ENCODE measurements at places on chromosomes 7 and 10.

DNA sequence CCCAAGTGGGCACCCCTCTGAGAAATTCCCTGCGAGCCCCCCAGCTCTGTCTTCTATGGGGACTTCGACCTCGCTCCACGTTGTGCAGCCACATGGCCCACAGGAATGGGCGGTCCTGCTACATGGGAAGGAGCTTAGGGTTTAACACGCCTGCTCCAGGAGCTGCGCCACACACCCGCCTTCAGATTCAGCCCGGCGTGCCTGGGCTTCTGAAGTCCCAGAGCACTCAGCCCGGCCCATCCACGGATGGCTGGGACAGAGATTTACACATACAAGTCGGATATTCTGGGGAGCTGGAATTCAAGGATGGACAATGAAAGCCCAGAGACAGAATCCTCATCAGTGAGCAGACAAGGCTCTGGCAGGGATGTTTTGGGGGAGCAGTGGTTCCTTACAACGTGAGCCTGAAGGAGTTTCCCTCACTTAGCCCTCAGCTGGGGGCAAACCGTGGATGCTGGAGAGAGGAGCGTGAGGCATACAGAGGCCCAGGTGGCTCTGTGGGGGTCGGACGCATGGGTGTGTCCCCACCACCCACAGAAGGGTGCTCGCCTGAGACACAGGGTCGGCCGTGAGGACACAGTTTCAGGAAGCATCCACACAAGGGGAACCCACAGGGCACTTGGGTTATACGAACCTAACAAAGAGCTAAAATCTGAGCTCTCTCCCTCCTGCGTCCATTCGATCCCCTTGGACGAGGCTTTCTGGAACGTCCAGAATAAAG is 372.9 kb downstream of the DNAJB6 start:
- H3K27me3 ChIP-seq, result no peaks in the 10 kb centered on the region
- H3K27ac ChIP-seq, result no peak overlapping the region
- DNase-seq, result no peak
- no peak overlapping the region for H3K4me3 ChIP-seq
- no peaks in the 10 kb centered on the region for H3K36me3 ChIP-seq

DNA sequence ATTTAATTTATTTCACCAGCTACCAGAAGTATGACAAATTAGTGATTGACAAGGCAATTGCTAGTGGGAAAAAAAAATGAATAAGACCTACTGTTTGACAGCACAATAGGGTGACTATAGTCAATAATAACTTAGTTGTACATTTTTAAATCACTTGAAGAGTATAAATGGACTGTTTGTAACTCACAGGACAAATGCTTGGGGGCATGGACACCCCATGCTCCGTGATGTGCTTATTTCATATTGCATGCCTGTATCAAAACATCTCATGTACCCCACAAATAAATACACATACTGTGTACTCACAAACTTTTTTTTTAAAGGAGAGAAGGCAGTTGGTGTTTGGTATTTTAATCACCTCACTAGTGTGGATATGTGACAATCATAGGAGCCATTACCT is 181.1 kb downstream of the CACNB2 start:
- H3K4me3 ChIP-seq, result no peak overlapping the region
- H3K36me3 ChIP-seq, result no peaks in the 10 kb centered on the region
- H3K4me1 ChIP-seq, result no peaks in the 10 kb centered on the region
- no peak for DNase-seq
- no peak overlapping the region for H3K27ac ChIP-seq

DNA sequence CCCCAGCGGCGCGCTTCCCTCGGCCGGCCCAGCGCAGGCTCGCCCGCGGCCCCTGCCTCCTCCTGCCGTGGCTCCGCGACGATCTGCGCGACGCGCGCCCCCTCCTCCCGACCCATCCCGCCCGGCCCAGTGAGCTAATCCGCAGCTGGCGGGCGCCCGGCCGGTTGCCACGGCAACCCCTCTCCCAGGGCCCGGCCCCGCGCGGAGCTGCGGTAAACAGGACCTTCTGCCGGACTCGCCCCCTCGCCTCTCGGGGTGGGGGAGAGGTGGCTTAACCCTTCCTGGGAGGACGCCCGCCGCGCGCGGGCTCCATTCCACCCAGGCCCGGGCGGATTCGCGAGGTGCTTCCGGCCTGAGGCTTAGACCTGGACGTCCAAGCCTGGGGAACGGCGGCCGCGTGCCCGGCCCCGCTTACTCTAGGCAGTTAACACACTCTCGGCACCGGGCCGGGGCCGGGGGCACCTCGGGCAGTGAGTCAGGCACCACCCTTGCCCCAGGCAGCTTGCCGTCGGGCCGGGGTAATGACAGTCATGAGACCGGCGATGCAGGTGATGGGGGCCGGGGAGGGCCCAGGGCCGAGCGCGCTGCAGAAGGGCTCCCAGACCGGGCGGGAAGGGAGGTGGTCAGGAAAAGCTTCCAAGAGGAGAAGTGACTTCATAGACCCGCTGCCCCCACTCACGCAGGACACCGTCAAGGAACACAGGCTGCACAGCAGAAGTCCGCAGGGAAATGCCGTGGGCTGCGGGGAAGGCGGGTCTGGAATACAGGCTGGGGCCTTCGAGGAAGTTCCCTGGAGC is at the start of gene DENND2A:
Gene DENND2A, minus strand, starts transcription at position 87 of the 797 bp plus-strand sequence. CDS start 38,416 bp downstream, outside the sequence.
- H3K4me1 ChIP-seq, result peaks cover 16% of the 10 kb centered on the region
- H3K27me3 ChIP-seq, result peaks cover 65% of the 10 kb centered on the region
- DNase-seq, result no peak

DNA sequence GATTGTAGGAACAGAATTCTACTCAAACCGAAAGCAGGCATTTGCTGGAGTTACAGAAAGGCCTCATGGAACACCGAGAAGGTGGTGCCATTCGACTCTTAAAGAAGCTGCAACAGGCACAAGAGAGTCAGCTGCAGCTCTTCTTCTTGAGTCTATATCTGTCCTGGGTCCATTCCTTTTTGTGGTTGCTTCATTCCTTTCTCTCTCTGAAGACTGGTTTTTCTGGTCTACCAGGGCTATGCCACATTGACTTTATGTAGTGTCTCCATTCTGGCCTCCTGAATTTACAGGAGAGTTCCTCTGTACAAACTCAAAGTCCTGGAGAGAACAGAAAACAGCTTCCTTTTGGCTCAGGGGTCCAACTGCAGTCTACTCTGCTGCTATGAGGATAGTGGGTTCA is 132.8 kb downstream of the CFTR start:
- no peaks in the 10 kb centered on the region for H3K27me3 ChIP-seq
- H3K4me1 ChIP-seq, result no peaks in the 10 kb centered on the region
- H3K27ac ChIP-seq, result peak overlapping the region; percentile 9
- H3K4me3 ChIP-seq, result no peak overlapping the region

DNA sequence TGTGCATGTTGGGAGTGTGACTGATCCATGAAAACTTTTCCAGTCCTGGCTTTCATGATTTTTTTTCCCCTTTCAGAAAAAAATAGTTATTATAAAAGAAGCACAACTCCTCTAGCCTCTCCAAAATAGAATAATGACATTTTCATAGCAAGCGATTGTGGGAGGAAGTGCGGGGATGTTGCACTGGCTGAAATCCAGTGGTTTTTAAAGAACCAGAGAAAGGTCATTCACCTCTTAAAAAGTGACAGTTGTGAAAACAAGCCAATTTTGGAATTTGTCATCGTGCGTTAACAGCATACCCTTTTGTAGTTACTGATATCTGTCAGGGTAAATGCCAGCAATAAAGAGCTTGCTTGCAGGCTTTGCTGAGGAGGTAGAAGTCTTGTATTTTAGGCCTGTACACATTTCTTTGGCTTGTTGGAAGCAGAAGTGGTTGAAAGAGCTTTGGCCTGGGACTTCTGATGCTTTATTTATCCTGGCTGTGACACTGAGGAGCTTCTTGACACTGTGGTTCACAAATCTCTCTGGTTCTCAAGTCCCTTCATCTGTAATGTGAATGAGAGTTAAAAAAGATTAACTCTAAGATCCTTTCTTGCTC is 545.9 kb downstream of the REEP3 start:
- H3K36me3 ChIP-seq, result no peaks in the 10 kb centered on the region
- no peak overlapping the region for H3K27ac ChIP-seq
- H3K4me1 ChIP-seq, result no peaks in the 10 kb centered on the region
- DNase-seq, result no peak

DNA sequence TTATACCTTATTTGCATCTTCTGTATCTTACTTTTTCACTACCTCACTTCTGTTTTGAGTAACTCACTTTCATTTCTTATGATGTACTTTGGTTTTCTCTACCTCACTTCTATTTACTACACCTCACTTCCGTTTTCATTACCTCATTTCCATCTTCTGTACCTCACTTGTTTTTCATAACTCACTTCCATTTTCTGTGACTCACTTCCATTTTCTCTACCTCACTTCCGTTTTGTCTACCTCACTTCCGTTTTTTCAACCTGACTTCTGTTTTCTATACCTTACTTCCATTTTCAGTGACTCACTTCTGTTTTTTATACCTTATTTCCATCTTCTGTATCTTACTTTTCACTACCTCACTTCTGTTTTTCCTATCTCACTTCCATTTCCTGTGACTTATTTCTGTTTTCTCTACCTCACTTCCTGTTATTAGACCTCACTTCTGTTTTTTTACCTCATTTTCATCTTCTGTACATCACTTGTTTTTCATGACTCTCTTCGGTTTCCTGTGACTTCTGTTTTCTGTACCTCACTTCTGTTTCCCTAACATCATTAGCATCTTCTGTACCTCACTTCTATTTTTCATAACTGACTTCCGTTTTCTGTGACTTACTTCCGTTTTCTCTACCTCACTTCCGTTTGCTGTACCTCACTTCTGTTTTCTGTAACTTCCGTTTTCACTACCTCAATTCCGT is 493.1 kb upstream of the AKR1E2 start:
- no peaks in the 10 kb centered on the region for H3K27me3 ChIP-seq
- no peak overlapping the region for H3K27ac ChIP-seq
- no peak for DNase-seq
- H3K4me1 ChIP-seq, result no peaks in the 10 kb centered on the region
- no peak overlapping the region for H3K4me3 ChIP-seq

DNA sequence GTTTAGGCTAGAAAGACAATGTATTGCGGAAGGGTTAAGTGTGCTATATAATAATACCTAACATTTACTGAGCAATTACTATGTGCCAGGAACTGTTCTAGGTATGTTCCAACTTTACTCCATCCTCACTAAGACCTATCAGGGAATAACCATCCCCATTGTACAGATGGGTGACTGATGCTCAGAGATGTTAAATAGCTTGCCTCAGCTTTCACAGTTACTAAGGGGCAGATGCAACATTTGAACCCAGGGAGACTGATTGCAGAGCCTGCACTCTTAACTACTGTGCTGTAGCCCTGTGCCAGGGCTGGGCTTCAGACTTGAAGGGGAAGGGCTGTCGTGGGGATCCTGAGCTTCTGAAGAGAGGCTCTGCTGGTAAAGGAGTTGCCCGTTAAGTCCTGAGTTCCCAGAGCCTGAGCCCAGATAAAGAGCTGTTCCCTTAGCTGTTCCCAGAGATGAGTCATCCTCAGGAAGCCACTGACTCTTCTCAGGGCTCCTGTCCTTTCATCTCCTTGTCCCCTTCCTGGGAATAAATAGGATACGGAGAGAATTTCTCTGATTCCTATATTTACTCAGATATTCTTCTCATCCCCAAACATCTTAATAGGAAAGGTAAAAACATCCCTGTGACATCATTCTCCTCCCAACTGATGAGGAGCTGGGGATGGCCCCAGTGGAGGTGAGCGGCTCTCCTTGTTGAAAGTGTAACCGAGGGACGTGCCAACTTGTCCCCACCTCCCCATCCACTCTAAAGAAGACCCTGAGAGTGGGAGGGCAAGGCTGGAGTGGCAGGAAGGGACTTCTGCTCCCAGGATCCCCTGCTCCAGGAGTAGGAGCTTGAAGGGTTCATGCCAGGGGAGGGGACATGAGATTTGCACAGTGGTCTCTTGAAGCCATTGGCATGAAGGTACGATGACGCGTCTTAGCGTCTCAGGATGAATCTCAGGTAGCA is 28.0 kb upstream of the HABP2 start:
- no peak overlapping the region for H3K4me3 ChIP-seq
- no peaks in the 10 kb centered on the region for H3K4me1 ChIP-seq
- H3K36me3 ChIP-seq, result no peaks in the 10 kb centered on the region
- H3K27me3 ChIP-seq, result peaks cover 5% of the 10 kb centered on the region
- H3K27ac ChIP-seq, result no peak overlapping the region

DNA sequence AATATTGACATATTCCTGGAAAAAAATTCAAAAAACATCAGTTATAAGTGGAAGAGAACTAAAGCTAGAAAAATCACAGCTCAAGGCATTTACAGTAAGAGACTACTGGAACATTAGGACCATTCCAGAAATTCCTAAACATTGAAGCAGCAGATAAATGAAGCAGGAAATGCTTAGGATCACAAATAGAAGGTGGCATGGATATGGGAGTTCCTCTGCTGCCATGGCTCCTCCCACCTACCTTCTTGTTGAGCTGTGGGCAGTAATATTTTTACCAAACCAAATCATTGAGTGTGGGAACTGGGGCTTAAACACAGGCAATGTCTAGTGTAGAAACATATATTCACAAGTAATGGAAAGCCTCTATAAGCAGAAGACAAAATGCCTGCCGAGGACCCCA is 292.8 kb downstream of the ANKRD7 start:
- no peak for DNase-seq
- no peak overlapping the region for H3K4me3 ChIP-seq
- no peak overlapping the region for H3K27ac ChIP-seq

DNA sequence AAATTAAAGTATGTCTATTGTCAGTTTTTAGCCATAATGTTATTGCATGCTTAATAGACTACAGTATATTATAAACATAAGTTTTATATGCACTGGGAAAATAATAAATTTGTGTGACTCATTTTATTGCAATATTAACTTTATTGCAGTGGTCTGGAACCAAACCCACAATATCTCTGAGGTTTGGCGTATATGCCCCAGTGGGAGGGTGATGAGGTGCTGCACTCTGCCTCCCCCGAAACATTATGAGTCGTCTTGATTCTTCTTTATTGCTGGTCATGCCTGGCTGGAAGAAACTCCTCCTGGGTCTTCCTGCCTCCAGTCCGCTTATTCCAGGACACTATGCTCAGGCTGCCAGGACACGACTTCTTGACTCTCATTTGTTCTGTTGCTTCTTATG is 88.4 kb downstream of the MTPN start:
- H3K4me1 ChIP-seq, result no peaks in the 10 kb centered on the region
- H3K27ac ChIP-seq, result no peak overlapping the region
- H3K4me3 ChIP-seq, result no peak overlapping the region
- DNase-seq, result no peak
- no peaks in the 10 kb centered on the region for H3K36me3 ChIP-seq
- H3K27me3 ChIP-seq, result no peaks in the 10 kb centered on the region

- H3K27ac ChIP-seq, result no peak overlapping the region
- H3K4me1 ChIP-seq, result no peaks in the 10 kb centered on the region
- no peaks in the 10 kb centered on the region for H3K27me3 ChIP-seq
- DNase-seq, result peak; percentile 64
These were observed 82.4 kb downstream of the ADCYAP1R1 start for GRCh38 chr7:31134246-31135188.

Data from activated CD4-positive, alpha-beta T cell treated with anti-CD3 and anti-CD28 coated beads, Interleukin-2, amount 10 ng/mL, durations not matched to agents 7 days and 5 days (primary cell).